ENCODE measurements at places on chromosomes 3 and 15.

GRCh38 chr15:33160581-33161165, 33.8 kb downstream of the FMN1 start:
- DNase-seq, result no peak

DNA sequence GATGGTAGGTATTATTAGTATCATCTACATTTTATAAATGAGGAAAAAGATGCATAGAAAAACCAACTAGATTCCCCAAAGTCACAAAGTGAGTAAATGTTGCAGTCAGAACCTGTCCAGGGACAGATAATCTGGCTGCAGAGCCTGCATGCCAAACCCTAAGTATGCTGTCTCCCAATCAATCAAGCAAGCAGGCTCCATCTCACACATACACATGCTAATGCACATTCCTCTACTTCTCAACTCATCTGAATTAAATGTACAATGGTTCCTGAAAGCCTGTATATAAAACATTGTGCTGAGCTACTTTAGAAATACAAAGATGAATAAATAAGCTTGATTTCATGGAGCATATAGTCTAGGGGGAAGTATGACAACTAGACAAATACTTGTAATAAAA, 101.0 kb downstream of the CBLB start:
- no peak for DNase-seq

DNA sequence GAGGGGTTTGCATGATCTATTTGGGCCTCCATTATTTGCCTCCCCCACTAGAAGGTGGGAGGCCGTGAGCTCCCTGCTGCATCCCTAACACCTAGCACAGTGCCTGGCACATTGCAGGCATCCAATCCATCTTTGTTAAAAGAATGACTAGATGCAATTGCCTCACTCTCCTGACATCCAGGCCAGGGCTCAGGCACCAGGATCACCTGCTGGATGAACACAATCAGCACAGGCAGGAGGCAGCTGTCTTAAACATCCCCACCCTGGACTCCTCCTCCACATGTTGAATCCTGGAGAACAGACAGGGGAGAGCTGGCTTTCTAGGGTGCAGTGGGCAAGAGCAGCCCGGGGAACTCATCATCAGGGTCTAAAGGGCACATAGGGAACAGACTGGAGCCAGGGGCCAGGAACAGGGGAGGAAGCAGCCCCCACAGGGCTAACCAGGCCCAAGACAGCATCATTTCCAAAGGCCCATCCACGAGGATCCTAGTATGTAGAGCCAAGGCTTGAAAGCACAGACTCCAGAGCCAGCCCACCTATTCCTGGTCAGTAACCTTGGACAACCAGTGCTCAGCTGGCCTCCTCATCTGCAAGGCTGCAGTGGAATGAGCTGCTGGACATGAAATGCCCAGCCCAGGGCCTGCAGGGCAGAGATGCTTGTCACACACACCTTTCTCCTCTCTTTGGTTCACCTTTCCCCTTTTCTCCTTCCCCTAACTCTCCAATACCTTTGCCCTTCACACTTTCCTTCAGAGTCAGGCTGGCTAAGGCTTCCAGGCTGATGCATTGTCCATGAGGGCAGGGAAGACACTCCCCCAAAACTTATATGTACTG, 254.4 kb upstream of the TLE3 start:
- no peak for DNase-seq

DNA sequence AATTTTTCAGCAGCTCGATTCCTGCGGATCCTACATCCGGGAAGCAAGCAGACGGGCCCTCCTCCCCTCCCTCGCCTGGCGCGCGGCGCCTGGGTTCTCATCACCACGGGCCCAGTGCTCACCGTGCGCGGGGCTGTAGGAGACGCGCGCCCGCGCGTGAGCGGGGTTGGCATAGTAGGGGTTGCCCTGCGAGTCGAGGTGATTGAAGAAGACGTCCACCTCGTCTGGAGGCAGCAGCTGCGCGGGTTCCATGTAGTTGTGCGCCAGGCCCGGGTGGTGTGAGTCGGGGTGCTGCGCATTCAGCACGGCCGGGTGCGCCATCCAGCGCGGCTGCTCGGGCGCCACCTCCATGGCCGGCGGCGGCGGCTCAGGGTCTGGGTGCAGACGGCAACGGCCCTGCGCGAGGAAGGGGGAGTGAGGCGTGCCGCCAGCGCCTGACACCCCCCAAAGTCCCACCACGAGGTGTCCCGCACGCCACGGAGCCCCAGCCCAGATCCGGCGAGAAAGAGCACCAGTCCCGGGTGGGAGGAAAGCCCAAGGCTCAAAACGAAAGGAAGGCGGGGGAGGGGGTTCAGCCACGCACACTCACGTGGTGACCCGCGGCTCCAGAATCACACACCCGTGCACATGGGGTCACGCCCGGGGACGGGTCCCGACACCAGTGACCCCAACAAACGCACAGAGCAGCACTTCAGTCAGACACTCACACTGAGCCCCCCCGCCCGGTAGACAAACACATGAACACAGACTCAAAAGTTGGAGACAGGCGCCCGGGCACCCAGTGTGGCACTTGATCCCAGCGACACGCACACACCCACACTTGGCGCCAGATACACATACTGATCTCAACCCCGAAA, 6.1 kb downstream of the GATA2 start:
- no peak for DNase-seq

- no peak for DNase-seq
These were observed 626.6 kb downstream of the MCTP2 start for GRCh38 chr15:94858011-94858410.

DNA sequence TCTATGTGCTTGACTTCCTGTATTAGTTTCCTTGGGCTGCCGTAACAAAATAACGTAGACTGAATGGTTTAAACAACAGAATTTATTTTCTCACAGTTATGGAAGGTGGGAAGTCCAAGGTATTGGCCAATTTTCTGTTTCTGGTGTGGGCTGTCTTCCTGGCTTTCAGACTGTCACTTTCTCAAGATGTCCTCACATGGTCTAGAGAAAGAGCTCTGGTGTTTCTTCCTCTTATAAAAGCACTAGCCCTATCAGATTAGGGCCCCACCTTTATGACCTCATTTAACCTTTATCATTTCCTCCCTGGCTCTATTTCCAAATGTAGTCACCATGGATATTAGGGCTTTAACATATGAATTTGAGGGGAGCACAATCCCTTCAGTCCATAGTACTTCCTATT, 54.6 kb downstream of the SPRED1 start:
- DNase-seq, result no peak

GRCh38 chr15:57382215-57382614, 5.9 kb downstream of the CGNL1 start:
- DNase-seq, result no peak

- no peak for DNase-seq
These were observed 28.7 kb downstream of the CFAP100 start for GRCh38 chr3:126423191-126424038.

DNA sequence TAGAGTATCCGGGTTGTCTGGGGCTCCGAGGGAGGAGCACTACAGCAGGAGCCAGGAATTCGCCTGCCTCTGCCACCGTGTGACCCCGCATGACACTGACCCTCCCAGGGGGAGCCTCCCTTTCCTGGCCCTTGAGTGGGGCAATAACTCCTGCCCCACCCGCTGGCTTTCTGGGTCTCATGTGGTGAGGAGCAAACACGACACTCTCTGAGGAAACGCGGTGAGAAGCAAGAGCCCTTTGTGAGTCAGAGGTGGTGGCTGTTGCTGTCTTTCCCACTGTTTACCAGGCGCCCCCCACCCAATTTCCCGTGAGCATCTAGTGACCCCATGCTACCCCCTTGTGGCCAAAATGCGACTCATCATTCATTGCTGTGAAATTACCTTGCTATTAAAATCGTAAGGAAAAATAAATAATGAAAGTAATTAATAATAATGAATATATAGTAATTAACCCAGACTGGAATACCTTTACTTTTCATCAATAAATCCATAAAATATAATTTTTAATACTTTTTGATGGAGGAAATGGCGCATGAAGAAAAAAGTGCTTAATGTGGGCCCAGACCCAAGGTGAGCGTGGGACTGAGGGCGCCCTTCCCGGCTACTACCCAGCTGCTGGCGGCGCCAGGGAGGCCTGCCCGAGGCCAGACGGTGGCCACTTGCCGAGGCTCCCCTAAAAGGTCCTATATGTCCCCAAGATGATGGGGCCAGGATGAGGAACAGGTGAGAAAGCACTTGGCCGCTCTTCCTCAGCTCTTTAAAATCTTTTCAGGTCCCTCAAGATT, 29.3 kb downstream of the CCNL1 start:
- DNase-seq, result peak; percentile 83

GRCh38 chr3:49723296-49723627, 489 bp downstream of the GMPPB start:
- DNase-seq, result peak; percentile 51

GRCh38 chr3:119195911-119196310, 22.5 kb downstream of the UPK1B start:
- no peak for DNase-seq

GRCh38 chr15:77537006-77537405, 95.7 kb downstream of the LINGO1 start:
- DNase-seq, result no peak

GRCh38 chr15:73709686-73710085, 25.5 kb downstream of the CD276 start:
- no peak for DNase-seq

DNA sequence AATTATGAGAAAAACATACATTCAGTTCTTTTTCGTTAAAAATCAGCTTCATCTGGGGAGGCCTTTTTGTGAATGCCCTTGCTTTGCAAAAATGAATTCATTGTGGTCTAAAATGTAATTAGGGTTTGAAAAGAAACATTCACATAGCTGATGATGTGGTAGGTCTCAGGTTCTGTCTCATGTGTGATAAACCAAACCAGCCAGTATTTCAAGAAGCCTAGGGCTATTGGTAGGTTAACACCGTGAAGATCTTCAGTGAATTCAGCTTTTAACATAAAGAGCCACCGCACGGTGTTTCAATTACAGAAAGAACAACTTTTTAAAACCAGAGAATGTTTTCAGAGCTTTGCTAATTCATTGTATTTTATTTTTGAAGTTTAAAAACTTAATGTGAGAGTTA, 41.9 kb downstream of the CTNNB1 start:
- no peak for DNase-seq

GRCh38 chr3:196995646-196996355, 27.2 kb upstream of the PIGZ start:
- DNase-seq, result no peak

DNA sequence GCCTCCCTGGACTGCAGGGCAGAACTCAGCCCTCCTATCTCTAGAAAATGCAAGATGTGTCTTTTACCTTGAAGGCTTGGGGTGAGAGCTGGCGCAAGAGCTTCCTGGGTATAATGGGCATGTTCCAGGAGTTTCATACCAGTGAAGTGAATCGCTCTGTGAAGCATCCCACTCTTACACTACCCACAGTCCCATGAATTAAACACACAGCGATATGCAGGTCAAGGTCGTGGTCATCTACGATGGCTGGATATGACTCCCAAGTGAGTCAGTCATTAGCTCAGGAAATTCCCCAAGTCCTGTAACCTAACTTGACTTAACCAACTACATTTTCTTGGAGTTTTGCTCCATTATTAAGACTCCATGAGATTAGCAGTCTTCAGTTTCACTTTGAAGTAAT, 439.7 kb downstream of the NTRK3 start:
- DNase-seq, result no peak

- no peak for DNase-seq
These were observed 277.5 kb downstream of the KCNH8 start for GRCh38 chr3:19425825-19426224.

GRCh38 chr15:100175406-100176114, 166.2 kb downstream of the ADAMTS17 start:
- DNase-seq, result no peak

- DNase-seq, result no peak
These were observed 1003.9 kb upstream of the NR2F2 start for GRCh38 chr15:95326431-95327182.

- no peak for DNase-seq
These were observed 267.5 kb downstream of the VGLL3 start for GRCh38 chr3:86723433-86723832.

- DNase-seq, result no peak
These were observed 25.0 kb downstream of the SCG3 start for GRCh38 chr15:51706291-51706690.

- no peak for DNase-seq
These were observed 88.6 kb downstream of the TRIM42 start for GRCh38 chr3:140766465-140766864.

DNA sequence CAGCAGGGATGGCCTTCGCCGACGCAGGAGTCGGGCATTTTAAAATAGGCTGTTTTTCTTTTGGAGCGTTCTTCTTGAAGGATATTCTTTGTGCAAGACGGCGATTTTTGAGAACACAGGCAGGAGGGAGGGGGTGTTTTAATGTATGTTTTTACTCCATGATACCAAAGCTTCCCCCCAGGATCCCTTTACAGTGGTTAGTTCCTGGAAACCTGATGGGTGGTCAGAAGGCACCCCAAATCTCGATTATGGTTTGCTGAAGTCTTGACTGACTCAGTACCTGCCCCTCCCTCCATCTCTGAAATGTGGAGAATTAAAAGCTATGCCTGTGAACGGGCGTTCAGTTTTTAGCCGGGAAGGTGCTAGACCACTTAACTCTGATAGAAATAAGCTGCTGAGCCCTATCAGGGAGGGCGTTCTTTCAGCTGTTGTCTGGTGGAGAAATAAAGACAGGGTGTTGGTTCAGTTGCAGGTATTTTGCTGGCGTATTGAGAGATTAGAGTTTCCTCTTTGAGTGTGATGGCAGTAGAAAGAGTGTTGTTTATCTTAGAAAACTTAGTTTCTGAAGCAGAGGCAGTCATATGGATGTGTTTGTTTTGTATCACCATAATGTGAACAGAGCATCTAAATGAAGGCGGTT, 3.4 kb downstream of the IGF1R start:
- DNase-seq, result no peak

- DNase-seq, result no peak
These were observed 79.9 kb downstream of the GTPBP8 start for GRCh38 chr3:113070681-113071113.

- no peak for DNase-seq
These were observed 72.9 kb upstream of the MNS1 start for GRCh38 chr15:56537881-56538280.

DNA sequence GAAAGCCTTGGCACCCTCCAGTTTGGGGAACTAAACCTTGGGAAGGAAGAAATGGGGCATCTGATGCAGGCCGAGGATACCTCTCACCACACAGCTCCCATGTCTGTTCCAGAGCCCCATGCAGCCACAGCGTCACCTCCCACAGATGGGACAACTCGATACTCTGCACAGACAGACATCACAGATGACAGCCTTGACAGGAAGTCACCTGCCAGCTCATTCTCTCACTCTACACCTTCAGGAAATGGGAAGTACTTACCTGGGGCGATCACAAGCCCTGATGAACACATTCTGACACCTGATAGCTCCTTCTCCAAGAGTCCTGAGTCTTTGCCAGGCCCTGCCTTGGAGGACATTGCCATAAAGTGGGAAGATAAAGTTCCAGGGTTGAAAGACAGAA, 7.7 kb downstream of the MAP1A start:
- DNase-seq, result no peak

GRCh38 chr3:42302924-42303634, 37.1 kb upstream of the CCK start:
- no peak for DNase-seq

GRCh38 chr3:171506743-171507319, 46.6 kb upstream of the TNIK start:
- DNase-seq, result no peak

DNA sequence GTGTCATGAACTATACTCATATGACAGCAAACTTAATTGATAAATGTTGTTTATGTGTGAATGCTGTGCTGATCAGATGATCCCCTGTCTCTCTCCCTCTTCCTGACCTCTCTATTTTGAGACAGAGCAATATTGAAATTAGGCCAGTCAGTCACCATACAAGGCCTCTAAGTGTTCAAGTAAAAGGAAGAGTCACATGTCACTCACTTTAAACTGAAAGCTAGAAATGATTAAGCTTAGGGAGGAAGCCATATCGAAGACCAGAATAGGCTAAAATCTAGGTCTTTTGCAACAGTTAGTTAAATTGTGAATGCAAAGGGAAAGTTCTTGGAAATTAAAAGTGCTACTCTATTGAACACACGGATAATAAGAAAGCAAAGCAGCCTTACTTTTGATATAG, 498.6 kb downstream of the ZPLD1 start:
- DNase-seq, result no peak
